ENCODE measurements at places on chromosomes 1 and 21.

DNA sequence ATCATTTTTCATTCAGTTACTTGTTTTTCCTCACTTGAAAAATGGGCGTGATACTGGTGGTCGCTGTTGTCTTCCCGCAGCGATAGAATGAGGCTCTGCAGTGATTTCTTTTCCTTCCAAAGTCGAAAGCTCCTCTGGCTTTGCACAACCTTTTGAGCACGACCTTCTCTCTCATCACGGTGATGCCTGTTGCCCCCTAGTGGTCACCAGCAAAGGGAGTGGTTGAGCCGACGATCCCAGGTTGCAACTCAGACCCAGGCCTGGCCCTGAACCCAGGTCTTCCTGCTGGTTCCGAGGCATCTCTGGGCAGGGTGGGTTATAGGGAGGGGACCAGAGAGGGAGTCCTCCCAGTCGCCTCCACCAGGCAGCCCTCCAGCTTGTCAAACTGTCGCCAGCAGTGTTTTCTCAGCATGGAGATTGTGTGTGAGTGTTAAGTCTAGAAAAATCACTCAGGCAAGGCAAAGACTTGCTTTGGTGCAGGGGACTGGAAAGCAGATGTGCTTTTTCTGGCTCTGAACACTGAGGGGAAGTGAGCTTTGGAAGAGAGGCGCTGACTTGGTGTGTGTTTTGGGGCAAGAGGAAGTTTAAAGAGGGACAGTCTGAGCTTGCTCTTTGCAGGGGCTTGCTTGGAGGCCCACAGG, 285.3 kb downstream of the CAMTA1 start:
- DNase-seq: peak; percentile 81

- DNase-seq: no peak
Observed at GRCh38 chr1:208036106-208036808, 125.3 kb upstream of the CD34 start.

DNA sequence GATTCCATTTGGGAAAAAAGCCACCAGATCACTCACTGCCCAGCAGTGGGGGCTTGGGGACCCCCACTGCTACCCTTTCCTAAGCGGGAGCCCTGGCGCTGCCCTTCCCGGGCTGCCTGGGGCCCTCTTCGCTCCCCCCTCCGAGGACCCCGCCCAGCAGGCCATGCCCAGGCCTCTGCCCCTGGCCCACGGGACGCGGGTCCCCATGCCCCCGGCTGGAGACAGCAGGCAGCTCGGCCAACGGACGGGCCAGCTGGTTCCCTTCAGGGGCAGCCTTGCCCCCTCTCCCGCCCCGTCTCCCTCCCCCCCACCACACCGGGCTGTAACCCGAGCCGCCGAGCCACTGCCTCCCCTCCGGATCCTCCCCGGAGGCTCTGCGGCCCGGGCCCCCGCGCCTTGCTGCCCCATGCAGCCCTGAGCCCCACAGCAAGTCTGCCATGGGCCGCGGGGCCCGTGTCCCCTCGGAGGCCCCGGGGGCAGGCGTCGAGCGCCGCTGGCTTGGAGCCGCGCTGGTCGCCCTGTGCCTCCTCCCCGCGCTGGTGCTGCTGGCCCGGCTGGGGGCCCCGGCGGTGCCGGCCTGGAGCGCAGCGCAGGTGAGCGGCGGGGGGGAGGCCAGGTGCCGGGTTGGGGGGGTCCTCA, at the start of gene MMP23B:
TSS of gene MMP23B (plus strand) at position 392 of the 639 bp plus-strand sequence. CDS start at position 438, 46 bp downstream.
- DNase-seq: no peak

GRCh38 chr1:235275223-235275622, 52.8 kb downstream of the ARID4B start:
- no peak for DNase-seq

DNA sequence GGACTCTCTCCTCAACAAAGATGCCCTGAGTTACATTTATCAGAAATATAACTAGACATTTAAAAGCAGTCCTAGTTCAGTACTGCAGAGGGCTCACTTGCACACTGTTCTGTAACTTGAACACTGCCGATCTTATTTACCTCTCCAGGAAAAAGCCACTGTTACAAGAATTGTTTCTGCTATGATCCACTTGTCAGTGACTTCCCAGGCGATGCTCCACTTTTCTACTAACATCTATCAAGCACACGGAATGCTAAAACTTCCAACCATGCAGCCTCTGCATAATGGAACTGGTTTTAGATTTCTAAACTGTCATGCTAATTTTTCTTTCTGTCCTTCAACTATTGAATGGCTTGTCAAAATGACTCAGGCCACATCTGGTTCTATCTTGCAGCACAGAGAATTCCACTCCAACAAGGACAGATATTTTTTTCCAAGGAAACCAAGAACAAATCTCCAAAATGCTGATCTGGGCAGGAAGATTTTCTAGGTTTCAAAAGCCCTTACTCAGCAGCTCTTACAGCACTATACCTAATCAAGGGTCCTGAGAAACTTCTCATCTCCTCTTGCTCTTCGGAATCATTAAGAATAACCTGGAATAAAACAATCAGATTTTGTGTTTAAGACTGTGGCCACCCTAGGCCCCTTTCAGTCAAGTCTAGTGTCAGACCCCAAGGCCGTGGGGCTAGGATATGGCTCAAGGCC, 9.9 kb downstream of the SEC16B start:
- DNase-seq: peak; percentile 32

DNA sequence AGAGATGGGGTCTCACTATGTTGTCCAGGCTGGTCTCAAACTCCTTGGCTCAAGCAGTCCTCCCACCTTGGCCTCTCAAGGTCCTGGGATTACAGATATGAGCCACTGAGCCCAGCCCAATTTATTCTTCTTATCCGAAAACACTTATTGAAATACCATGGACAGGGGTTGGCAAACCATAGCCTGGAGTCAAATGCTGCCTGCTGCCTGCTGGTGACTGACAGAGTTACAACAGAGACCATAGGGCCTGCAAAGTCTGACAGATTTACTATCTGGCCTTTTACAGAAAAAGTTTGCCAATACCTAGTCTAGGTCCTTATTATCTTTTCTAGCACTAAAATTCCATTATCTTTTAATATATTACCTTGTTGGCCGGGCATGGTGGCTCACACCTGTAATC, 87.1 kb upstream of the ZNF281 start:
- no peak for DNase-seq

- no peak for DNase-seq
Observed at GRCh38 chr1:111591937-111592336, 27.7 kb upstream of the RAP1A start.

GRCh38 chr21:27622631-27623030, 655.7 kb upstream of the ADAMTS5 start:
- no peak for DNase-seq

DNA sequence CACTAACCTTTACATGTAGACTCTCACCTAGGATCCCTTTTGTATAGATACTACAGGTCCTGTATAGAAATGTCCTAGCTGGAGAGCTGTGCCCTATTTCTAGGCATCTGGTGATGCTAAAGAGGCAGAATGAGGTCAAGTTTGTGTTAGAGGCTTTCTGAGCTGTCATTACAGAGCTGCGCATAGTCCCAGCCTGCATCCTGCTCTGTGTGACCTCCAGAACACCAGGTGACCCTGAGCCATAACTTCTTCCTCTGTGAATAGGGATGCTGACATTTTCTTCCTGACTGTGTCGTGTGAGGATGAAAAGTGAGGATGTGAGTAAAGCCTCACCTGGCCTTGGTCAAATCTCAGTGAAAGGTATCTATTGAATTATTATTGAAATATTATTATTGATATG, 66.3 kb downstream of the GLUL start:
- no peak for DNase-seq

DNA sequence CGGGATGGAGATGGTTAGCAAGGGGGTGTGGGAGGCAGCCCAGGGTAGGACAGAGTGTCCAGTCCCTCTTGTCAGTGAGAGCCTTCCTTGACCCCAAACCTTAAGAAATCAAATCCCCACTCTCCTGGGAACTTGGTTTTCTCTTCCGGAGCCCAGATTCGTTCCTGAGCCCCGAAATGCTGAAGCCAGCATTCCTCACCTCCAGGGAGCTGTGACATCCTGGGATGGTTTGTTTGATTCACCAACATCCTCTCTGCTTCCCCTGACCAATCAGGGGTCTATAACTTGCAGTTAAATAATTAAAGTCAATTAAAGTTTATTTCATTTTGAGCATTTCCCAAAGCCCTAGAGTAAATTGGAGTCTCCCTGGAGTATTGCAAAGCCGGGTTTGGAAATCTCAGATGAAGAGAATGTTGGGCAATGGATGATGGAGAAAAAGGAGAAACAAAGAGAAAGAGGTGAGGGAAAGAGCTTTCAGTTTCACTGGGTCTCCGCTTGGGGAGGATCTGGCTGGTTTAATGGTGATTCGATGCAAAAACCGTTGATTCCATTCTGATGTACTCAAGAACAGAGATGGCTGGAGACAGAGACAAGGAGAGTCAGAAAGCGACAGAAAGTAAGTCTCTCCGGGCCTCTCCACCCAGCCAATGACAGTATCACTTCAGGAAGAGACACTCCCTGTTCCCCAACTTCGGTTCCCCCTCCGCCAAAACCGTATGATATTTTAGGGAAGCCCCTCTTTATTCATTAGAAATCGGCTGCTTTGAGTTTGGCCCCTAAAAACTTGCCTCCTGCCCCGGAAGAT, 12.8 kb upstream of the ALX3 start:
- DNase-seq: no peak

- peak; percentile 74 for DNase-seq
Observed at GRCh38 chr1:94989911-94990473, 63.1 kb upstream of the CNN3 start.

DNA sequence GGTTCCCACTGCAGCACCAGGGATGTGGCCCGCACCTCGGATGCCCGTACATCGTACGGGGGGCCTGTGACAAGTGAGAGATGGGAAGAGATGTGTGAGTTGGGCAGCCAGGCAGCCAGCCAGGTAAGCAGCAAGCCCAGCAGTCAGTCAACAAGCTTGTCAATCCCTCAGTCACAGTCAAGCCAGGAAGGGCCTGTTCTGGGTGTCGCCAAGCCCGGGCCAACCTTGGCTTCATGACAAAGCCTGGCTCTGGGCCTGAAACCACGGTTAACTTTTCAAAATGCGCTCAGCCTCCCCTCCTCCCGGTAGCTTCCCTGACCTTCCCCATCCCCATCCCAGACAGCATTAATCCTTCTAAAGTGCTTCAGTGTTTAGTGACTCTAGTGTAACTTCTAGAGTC, 31.8 kb downstream of the MYOM3 start:
- DNase-seq: no peak

DNA sequence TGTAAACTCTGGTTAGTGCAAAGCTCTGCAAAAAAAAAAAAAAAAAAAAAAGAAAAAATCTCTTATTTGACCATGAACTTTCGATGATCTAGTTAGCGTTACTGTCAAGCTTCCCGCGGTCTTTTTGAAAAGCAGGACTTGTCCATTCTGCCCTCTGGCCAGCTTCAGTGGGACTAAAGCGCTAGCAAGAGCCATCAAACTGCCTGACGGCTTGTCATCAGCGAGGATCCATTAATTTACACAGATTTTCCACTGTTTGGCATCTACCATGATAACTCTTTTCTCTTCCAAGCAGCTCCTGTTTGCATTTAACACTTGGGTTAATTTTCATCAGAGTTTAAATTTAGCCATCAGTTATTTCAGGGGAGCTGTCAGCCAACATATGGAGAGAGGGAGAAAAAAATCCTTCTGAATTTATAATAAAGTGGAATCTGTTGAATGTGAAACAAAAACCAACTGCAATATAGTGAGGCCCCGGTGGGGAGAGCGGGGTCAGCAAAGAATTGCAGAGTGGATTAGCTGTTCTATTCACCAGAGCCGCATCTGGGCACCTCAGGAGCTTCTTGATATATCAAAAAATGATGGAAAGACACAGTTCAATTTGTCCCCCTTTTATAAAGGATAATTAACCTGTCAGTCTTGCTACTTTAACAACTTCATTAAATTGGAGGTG, 298.2 kb downstream of the SPATA17 start:
- peak; percentile 30 for DNase-seq

GRCh38 chr1:2504225-2504948, 22.0 kb downstream of the PANK4 start:
- DNase-seq: no peak

DNA sequence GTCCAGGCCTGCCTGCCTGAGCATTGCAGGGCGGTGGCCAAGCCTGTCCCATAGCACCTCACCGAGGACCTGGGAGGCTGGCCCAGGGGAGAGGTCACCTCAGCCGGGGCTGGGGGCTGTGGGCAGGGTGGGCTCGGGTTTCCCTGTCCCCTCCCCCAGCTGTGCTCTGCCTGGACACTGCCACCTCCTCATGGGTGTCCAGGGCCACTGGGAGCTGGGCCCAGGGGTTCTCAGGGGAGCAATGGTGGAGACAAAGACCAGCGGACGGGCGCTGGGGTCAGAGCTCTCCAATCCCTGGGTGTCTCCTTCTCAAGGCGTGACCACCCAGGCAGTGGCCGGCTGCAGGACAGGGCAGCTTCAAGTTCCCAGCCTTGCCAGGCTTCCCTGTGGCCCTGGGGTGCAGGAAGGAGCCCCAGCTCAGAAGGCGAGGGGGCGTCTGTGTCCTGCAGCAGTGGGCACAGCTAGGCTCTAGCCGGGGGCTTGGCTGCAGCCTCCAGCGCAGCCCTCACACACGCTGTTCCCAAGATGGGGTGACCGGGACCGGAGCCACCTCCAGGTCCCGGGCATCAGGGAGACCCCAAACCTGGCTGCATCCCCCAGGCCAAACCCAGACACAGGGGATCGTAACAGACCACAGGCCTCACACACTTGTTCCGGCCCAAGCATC, 29.0 kb downstream of the TP73 start:
- no peak for DNase-seq

GRCh38 chr1:25728301-25728935, 71.6 kb upstream of the SELENON start:
- no peak for DNase-seq

DNA sequence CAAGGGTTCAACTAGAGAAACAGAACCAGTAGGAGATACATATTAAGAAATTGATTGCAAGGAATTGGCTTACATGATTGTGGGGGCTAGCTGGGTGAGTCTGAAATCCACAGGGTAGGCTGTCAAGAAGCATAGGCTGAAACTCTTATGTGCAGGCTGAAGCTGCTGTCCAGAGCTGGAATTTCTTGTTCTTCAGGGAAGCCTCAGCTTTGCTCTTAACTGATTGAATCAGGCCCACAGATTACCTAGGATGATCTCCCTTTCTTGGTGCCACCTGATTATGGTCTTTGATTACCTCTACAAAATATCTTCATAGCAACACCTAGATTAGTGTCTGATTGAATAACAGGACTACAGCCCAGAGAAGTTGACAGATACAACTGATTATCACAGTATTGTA, 22.5 kb upstream of the FRRS1 start:
- no peak for DNase-seq

GRCh38 chr1:36759355-36759754, 275.0 kb downstream of the GRIK3 start:
- DNase-seq: no peak

- no peak for DNase-seq
Observed at GRCh38 chr1:217360510-217360909, 270.4 kb downstream of the GPATCH2 start.

DNA sequence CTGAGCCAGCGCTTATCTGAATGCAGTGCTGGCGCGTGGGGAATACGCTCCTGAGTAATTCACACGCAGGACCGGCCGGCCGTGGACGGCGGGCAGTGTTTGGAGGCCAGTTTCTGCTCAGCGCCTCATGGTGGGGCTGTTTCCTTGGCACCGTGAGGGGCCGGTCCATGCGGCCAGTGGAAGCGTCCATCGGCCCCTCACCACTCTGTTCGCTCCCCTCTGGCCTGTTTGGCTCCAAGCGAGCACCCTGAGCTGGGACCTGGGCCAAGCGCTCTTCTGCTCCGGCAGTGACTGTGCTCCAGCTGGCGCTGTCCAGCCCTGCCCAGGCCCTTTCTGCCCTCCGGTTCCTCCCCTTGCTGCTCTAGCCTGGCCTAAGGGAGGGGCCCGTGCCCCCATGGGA, 16.3 kb upstream of the PLCH2 start:
- DNase-seq: peak; percentile 19

All from muscle of back (tissue), 13 donors.